ENCODE measurements at places on chromosomes 2 and 18.

DNA sequence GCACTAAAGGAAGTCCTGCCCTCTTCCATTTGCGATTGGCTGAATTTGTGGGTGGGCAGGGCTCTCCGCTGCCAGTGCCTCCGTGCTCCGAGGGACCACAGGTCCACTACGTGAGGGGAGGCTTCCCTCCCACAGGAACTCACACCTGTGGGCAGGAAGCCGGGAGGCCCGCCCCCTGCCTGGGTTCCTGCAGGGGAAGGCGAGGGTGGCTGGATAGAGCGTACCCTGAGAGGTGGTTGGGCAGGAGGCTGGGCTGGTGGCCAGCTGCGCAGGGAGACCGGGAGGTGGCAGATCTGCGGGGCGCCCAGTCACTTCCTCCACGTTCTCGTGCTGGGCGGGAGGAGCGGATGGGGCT lies 47.0 kb upstream of the PTH2R start:
- DNase-seq, result no peak

GRCh38 chr2:11040992-11041391 lies 114.3 kb upstream of the SLC66A3 start:
- no peak for DNase-seq

GRCh38 chr2:84857566-84857965 lies 23.3 kb downstream of the TRABD2A start:
- no peak for DNase-seq

DNA sequence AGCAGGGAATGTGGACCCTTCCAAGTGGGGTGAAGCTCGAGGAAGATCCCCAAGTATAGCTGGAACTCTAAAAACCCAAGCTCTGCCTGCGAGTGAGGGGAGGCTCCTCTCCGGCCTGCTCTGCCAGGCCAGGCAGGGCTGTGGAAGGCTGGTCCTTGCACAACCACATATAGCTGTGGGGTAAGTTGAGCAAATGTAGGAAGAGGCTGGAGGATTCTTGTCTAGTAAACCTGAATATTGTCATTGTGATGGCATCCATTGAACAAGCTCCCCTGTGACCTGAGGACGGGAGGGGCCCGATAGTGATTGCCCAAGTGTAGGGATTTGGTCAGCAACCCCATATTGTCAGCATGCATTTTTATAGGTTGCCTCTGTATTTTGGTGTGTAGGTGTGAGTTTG lies 103.0 kb downstream of the ACKR3 start:
- DNase-seq, result no peak

DNA sequence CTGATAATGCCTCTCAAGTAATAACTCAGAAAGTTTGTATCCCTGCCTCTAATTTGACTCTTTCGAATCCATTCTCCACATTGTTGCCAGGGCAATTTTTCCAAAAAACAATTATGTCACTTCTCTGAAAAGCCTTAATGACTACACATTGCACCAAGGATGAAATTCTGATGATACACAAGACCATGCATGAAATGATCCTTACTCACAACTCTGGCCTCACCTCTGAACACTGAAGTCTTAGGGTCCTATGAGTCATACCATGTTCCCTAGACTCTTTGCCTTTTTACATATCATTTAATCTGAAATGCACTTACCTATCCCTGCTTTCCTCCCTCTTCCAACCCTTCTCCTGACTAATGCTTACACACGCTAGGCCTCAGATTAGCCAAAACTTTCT lies 51.0 kb downstream of the WDPCP start:
- no peak for DNase-seq

DNA sequence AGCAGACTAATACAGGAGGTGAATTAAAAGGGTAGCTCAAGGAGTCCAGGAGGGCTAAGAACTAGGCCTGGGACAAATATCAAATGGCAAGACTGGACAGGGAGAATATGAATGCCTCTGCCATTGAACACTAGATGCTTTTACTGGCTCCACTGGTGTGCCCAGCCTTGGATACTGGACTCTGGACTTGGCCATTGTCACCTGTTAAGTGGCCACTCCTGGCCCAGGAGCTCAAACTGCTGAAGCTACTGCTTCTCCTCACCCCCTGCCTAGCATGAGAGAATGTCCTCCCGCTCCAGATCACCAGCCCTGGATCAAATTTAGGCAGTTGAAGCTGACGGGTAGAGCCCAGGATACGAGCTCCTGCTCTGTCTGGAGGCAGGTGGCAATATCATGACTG lies 170.8 kb downstream of the DDX1 start:
- DNase-seq, result no peak

GRCh38 chr18:58761241-58761969 lies 90.1 kb downstream of the MALT1 start:
- no peak for DNase-seq

DNA sequence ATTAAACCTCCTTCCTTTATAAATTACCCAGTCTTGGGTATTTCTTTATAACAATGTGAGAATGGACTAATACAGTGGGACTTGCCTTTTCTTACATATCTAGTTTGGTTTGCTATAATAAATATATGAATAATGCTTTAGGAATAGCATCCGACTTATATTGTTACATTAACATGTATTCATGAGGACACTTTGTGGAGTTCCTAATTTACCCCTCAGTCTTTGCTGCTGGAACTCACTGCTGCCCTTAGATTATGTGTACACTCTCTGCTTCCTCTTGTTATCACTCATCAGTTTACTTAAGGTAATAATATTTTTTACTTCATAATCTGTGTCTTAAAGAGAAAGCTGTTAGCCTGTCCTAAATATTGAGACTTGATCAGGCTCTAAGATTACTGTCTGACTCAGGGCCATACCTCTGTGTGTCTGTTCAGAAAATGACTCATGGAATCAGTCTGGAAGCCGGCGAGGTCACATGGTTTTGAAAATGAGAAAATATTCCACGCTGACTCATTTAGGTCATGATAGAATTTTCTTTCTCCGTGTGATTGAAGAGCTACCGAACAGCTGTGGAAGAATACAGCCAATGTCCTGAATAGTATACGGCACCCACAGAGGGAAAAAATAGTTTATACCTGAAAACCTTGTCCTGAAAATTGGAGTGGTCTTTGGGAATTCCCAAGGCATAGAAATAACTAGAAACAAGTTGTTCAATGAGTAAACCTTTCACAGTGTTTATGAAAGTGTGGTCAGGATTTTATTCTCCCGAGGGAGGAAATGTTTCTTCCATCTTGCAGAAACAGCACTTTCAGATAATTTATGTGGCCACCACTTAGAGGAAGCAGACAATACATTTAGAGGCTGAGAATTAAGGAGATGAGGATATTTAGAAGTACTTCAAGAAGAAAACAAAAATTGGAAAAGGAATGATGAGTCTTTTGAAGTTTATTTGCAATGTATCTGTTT lies 156.4 kb downstream of the DSEL start:
- DNase-seq, result no peak

GRCh38 chr2:190119923-190120590 lies 57.5 kb upstream of the MSTN start:
- DNase-seq, result no peak

DNA sequence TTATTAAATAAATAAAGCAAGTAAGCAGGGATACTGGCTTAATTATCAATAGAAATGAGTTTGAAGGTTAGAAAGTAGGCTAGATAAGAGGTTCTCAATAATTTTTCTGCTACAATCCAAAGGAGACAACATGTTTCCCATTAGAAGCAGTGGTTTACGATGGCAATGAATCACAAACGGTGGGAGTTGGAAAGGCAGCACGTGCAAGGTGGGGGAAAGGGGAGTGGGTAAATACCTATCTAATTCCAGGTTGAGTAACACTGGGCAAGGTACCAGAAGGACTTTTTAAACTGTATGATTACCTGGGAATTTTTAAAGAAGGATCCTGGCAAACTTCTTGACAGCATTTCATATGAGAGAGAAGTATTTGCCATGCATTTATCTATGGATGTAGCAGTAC lies 289.9 kb downstream of the NBAS start:
- no peak for DNase-seq

DNA sequence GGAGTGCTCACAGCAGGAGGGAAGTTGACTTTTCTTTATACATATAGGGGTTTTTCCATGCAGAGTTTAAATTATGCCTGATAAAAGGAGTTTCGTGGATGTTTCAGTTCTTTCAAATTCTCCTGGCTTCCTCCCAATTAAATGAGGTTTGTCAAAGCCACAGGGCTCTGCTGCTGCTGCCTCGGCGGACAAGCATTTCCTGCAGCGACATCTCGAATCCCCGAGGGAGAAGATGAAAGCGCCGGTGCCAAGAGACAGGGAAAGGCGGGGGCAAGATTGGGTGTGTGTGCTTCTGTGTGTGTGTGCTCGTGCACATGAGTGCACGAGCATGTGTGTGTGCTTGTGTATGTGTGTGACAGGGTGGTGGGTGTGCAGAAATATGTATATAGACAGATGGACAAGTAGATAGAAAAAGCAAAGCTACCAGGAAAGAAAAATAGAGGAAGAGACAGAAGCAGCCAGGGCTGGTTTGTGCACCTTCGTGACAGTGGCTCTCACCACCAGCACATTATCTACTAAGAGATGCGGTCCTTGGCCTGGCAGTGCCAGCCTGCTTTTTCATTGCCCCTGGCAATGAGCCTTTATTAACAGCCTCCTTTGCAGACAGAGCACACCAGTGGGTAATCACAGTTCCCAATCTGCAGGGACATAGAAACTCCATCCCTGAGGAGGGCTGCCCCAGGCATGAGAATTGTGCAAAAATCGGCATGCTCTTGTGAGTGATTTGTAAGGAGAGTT lies 76.2 kb downstream of the CDK15 start:
- no peak for DNase-seq

DNA sequence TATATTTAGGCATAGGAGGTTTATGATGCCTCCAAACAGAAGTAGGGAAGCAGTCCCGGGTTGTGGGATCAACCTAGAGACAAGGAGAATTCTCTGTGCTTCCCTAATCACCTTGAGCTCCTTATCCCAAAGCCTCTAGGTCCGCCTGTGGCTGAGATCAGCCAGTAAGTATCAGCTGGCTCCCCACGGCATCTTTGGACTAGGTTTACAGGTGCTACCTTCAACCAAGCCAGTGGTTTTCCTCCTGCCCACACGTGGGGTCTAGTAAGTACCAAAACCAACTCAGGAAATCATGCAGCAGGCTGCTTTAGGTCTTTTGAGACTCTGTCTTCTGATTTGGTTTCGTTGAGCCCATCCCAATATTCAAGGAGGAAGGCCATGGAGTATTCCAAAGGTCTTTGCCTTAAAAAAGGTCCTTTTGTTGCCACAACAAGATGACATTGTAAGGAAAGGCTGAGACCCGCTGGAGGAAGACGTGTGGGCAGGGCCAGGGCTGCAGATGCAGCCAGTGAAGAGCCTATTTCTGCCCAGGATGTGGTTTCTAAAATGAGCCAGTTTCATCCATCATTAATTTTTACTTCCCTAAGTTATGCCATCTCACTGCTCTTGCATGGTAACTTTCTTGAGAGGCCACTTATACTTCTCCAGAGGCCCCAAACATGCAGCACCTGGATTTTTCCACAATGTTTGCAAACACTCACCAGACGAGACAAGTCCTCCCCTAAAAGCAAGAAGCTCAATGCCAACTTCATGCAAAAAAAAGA lies 248.7 kb downstream of the RNF152 start:
- no peak for DNase-seq

DNA sequence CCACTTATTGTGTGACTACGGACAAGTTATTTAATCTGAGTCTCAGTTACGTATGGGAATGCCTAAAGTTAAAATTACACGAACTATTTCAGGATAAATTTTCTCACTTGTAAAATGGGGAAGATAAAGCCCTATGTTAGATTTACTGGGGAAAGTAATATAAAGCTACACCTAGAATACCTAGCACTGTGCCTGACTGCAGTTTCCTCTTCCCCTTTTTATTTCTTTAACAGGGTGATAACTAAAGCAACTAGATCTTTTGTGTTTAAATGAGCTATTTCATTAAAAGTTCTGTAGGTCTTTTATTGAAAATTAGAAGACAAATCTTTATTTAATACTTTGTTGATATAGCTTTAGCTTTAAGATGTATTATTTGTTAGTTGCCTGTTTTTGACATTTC lies 5.0 kb downstream of the B3GNT2 start:
- no peak for DNase-seq

DNA sequence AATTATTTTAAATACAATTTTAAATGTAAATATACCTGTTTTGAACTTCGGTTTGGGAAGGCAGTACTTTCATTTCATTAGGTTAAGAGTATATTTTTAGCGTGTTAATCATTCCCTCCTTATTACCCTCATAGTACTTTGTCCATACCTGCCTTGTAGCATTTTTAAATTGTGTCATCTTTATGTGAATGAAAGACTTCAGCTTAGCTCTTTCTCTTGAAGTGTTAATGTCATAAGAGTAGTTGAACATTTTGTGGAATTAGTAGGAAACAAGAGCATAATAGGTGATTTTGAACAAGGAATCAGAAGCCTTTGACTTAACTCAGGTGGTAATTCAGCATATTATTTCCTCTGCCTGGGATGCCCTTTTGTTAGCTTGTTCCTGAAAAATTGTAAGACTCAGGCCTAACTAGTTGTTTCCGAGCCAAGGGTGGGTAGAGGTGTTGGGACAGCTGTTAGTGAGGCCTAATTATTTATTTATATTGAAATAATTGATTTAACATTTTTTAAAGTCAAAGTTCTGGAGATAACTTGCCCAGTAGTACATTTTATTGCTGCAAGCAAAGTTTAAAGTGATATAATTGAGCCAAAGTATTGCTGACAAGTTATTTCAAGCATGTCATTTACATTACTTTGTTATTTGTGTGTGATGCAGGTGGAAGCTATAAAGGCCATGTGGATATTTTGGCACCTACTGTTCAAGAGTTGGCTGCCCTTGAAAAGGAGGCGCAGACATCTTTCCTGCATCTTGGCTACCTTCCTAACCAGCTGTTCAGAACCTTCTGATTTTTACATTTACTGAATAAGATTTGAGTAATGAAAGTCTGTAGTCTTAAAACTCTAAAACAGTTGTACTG lies 38.7 kb downstream of the DDX1 start:
- DNase-seq, result no peak

DNA sequence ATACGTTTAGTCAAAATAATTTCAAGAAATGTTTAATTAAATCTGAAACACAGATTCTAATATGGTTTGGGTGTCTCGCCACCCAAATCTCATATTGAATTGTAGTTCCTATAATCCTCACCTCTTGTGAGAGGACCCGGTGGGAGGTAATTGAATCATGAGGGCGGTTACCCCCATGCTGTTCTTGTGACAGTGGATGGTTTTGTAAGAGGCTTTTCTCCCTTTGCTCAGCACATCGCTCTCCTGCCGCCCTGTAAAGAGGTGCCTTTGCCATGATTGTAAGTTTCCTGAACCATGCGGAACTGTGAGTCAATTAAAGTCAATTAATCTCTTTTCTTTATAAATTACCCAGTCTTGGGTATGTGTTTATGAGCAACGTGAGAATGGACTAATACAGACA lies 1045.1 kb upstream of the POU3F3 start:
- no peak for DNase-seq

DNA sequence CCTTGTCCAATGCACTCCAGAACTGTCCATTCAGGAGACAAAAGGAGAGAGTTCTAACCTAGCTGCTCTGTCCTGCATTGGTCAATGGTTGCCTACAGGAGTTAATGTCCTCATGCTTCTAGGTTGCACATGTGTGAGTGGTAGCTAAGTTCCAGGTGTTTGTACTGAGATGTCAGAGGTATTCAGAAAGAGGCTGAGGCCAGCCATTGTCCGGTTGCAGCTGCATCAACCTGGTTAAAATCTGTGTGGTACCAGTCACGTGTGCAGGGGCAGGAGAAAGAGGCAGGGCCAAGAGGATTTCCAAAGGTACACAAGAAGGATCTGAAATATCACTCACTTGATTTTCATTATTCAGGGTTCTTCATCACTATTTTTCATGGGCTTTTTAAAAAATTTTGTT lies 70.8 kb downstream of the DTNA start:
- DNase-seq, result no peak

GRCh38 chr18:8519102-8519501 lies 90.1 kb upstream of the RAB12 start:
- DNase-seq, result no peak
